CD4-positive, alpha-beta T cell treated with Interleukin-6 at 100 ng/mL for 8 hours (primary cell): ENCODE measurements at places on chromosomes 4 and X.

GRCh38 chr4:40446839-40447238, 111.7 kb downstream of the CHRNA9 start:
- no peak for DNase-seq

GRCh38 chr4:127084666-127085065, 548.1 kb upstream of the INTU start:
- no peak for DNase-seq

DNA sequence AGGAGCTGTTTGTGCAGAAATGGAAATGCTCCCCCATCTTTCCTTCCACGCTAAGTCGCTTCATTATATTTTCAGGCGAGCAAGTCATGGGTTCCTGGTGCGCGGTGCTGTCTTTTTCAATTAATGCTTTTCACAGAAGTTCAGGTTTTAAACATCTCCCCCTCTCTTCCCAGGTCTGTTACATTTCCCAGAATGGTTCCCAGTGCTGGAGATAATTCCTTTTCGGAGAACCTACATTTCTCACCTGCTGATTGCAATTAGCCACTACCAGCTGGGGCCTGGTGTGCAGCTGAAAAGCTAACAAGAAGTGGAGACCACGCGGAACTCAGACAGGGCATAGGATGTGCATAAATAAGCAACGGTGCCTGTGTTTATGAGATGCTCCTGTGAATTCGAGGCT, 217.8 kb downstream of the MID1IP1 start:
- no peak for DNase-seq

GRCh38 chr4:133493776-133494175, 344.7 kb downstream of the PCDH10 start:
- no peak for DNase-seq

DNA sequence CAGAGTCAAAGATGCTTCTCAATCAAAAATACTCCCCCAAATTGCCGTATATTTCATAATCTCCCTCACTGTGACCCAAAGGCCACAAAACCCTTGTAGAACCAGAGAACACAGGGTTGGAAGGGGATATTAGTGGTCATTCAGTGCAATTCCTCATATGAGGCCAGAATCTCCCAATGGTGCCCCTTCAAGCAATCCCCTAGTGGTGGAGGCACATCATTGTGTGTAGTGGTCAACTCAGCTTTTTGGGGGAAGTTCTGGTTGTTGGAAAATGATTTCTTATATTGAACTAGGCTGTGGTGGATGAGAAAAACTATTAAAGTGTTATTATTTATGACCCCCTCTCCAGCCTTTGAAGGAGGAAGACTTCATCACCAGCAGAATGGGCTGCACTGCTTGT, 17.6 kb upstream of the BOD1L1 start:
- no peak for DNase-seq

GRCh38 chrX:9055354-9055753, 21.4 kb upstream of the FAM9B start:
- no peak for DNase-seq

DNA sequence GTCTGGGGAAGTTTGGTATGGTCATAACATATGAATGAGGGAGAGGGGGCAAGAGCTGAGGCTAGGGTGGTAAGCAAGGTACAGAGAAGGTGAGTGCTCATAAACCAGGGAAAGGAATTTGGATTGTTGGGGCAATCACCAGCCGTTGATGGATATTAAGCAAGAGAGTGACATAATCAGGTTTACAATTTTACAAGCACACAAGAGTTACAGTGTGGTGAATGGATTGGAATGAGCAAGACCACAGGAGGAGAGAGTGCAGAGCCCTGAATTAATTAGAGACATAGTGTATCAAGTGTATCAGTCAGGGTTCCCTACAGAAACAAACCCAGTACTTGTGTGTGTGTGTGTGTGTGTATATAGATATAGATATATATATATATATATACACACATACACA, 18.7 kb upstream of the FMR1NB start:
- DNase-seq: no peak

- DNase-seq: no peak
These were observed 56.9 kb upstream of the CXCL8 start for GRCh38 chr4:73683456-73683855.

GRCh38 chr4:74378573-74378972, 13.6 kb downstream of the EREG start:
- DNase-seq: no peak

DNA sequence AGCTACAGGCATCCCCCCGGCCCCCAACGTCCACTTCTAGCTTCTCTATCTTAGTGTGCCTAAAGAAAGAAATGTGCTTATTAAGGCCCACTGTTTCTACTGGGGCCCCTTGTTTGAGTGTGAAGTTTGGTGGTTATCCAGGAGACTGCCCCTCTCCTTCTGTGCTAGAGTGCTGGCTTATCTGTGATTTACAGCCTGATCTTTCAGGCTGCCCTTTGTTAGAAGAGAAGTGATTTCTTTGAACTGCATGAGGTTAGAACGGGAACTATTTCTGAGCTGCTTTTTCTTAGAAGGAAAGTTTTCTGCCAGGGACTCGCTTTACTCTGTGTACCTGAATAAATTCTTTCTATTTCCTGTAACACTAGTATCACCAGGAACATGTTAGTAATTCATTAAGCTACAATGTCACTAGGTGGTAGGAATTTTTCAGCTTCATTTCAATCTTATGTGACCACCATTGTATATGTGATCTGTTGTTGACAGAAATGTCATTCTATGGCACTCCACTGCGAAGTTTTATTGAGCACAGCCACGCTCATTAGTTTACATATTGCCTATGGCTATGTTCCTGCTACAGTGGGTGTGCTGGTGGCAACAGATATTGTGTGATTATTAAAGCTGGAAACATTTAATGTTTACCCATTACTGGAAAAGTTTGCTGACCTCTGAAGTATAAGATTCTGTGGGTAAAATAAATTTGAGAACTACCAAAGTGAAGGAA, 193.8 kb upstream of the CXorf51B start:
- DNase-seq: no peak

DNA sequence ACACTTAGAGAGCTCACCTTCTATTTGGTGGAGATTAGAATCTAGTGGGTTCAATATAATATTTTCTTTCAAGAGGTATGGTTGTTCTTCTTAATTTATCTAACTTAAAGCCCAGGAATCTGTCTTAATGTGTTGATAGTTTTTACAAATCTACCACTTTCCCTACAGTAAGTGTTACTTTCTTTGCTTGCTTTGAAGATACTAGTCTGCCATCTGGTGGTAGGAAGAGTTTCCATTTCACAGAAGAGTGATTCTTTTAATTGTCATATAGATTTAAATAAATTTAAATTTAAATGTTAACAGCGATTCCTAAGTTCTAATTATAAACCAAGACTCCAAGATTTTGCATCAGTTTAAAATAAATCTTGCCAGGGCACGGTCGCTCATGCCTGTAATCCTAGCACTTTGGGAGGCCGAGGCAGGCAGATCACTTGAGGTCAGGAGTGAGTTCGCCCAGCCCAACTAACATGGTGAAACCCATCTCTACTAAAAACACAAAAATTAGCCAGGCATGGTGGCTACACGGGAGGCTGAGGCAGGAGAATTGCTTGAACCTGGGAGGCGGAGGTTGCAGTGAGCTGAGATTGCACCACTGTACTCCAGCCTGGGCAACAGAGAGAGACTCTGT, 43.5 kb downstream of the NUDT9 start:
- peak; percentile 28 for DNase-seq

GRCh38 chr4:128451270-128451905, 163.8 kb upstream of the PGRMC2 start:
- DNase-seq: no peak

DNA sequence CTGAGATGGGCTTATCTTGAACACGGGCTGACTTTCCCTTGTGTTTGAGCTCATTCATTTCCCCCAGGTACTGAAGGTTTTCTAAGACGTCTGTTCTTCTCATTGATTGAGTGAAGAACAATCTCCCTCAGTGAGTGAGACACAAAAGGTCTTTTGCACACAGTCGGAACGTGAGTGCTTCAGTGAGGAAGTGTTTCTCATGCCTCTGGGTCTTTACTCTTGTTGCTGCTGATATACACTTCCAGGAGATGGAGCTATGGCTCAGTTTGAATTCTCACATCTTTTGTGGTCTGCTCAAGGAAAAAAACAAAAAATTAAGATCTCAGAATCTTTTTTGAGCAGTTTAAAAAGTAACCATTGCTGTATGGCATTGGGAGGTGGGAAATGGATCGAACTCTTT, 981.9 kb upstream of the TENM3 start:
- DNase-seq: no peak

GRCh38 chr4:992297-993110, 700 bp downstream of the SLC26A1 start:
- DNase-seq: no peak

- DNase-seq: no peak
These were observed 88.1 kb upstream of the TSPAN5 start for GRCh38 chr4:98746530-98746929.

DNA sequence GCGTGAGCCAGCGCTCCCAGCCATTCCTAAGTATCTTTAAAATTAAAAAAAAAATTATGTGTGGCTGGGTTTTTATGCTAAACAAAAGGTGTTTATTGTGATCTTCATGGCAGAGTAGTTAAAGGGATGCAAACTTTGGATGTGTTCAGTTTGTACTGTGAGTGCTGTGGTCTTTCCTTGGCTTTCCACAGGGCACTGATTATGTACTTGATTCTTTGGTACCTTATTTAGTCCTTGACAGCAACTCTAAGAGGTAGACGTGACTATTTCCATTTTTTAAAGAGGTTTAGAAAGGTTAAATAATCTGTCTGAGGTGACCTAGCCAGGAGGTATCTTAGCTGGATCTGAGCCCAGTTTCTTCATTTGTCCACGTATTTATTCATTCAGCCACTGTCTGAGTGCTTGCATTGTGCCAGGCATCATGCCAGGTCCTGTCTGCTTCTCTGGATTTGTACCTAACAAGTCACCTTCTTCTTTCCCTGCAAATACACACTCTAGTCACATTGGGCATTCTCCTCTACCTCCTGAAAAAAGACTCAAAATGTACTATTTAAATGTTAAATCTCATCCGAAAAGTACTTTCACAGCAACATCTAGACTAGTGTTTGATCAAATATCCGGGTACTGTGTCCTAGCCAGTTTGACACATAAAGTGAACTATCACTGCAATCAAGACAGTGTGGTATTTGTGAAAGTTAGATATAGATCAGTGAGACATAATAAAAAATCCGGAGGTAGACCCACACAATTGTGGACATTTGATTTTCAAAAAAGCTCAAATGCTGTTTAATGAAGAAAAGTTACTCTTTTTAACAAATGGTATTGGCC, 31.5 kb downstream of the WWC2 start:
- no peak for DNase-seq

GRCh38 chr4:33149658-33150524, 2429.7 kb downstream of the PCDH7 start:
- DNase-seq: no peak

DNA sequence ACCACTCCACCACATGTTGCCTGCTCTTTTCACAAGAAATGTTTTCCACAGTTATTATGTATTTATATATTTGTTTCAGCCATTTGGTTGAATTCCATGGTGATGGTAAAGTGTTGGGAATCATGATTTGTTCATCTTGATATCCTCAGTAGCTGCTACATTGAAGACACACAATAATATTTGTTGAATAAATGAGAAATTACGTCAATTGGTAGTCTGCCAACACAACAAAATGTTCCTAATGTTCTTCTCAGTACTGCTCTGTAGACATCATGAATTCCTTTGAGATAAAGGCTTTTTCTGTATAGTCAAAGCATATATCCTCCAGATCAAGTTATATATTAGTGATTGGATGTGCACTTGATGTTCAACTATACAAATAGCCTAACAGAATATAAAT, 29.5 kb downstream of the CXXC4 start:
- DNase-seq: no peak

DNA sequence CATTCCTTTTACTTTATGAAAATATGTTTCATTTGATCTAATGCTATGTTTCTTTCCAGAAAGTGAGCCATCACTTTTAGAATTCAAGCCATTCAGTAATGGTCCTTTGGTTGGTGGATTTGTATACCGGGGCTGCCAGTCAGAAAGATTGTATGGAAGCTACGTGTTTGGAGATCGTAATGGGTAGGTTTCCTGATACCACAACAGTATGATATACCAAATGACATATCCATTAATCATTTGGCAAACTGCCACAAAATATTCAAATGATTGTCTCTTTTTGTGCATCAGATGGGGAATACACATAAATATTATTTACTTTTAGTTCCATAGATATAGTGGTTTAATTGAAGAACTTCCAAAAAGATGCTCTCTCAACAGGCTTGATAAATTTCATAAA, 68.2 kb downstream of the HHIP start:
- no peak for DNase-seq

- no peak for DNase-seq
These were observed 1045.7 kb downstream of the C4orf33 start for GRCh38 chr4:130141651-130142050.

GRCh38 chr4:130054908-130055307, 959.0 kb downstream of the C4orf33 start:
- DNase-seq: no peak

DNA sequence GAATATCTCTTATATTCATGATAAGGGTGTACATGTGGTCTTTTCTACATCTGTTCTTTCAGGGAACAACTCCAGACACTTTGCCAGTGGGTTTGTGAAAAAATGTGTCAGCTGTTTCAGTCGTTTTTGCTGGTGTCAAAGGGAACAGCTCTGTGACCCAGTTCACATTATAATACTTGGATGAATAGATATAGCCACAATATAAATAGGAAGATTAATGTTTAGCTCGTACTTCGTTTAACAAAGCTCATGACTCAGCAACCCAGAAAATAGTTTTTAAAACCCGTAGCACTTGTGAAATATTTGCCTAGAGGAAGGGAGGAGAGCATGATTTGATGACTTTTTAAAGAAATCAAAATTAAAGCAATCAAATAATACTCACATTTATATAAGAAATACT, 7.9 kb downstream of the LIAS start:
- no peak for DNase-seq

GRCh38 chr4:76148142-76148865, at the start of gene NUP54:
NUP54 (minus strand) TSS chr4:76148397; CDS start chr4:76148374, 23 bp downstream.
- peak; percentile 92 for DNase-seq

DNA sequence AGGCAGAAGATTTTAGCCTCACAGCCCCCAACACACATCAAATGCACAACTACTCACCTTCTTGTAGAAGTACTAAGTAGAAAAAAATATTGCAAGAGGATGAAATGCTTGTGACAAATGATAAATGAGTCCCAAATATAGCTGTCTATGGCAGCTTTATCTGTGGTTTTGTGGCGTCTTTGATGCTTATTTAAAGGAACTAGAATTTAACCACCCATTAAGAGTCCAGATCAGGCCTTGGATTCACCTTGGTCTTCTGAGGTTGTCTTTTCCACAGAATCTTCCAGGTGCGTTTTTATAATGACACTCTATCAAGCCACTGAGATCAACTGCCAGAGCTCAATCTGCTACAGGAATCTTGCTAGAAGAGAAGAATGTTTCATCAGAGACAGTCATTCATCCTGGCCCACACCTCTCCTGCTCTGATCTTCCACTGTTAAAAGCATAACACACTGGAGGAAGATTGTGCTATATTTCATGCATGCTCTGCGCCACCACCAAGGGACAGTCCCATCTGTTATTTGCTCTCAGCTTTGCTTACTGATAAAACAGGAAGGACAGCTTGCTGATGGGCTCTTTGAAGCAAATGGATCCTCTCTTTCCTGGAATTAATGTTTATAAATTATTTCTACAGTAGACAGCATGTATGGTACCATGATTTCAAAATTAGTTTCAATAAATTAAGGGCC, 144.1 kb downstream of the SLC7A11 start:
- DNase-seq: no peak
